ENCODE measurements at places on chromosomes 4 and X. TPM values are rescaled to one million over a fixed set of nuclear protein-coding genes. Genes with fewer than 3 reads are reported as not detected.

DNA sequence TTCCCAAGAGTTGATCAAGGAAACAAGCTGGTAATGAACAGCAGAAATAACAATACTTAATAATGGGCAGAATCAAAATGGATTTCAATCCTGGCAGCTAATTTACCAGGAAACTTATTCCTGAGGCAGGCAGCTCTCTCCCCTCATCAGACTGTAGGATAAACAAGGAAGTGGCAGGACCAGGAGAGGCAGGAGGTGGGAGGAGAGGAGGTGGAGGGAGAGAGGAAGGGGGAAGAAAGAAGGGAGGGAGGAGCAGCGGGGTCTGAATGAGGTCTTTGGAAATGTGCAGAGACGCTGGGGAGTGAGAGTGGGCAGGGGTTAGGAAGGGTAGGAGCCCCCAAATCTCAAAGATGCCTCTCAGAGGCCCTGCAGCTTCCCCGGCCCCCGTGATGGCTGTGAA is 231.5 kb downstream of the BCOR start:
- no peak for DNase-seq

DNA sequence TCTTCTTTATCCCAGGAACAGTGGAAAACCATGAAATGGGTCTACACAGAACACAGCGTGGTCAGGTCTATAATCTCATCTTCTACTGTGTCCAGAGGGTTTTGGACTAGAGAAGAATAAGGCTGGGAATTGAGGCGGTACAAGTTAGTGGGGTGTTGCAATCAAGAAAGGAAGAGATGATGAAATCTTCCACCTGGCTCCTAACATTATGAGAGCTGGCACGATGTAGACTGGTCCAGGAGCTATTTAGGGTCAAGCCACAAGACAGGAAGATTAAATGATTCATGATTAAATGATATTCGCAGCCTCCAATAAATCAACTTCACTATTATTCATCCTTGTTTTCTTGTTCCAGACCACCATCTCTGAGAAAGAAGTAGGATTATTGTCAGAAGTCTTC is 88.0 kb downstream of the ARSF start:
- DNase-seq: no peak

GRCh38 chr4:95869961-95870500 is 30.1 kb downstream of the PDHA2 start:
- DNase-seq: no peak

GRCh38 chrX:29852767-29853166 is 362.6 kb upstream of the MAGEB2 start:
- DNase-seq: no peak

The CTAG1B gene
- not detected for total RNA-seq

DNA sequence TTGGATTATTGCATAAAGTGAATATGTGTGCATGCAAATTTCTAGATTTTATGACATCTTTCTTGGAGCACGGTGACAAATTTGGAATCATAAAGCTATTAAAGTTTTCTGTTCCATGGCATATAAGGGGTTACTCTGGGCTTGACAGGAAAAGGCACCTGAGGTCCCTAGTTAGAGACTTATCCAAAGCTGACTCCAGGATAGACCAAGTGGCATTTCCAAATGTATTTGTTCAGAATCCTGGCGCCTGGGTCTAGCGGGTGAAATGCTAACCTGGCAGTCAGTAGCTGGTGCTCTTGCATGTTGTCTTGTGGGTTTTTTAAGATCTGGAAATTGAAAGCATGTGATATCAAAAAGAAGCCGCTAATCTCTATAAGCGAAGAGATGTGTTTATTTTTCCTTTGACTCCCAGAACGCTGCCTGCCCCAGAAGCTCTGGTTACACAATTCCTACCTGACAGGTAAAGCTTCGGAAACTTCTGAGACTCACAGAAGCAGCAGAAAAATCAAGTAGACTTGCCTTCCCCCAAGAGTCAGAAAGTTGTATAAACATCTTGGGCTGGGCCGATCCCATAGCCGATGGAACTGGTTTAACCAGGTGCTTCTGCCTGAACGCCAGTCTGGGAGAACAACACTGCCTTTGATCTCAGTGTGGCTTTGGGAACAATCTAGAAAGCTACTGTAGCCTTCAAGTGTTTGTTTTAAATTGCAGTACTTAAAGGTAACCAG is 12.9 kb upstream of the ZCCHC4 start:
- peak; percentile 57 for DNase-seq

The PABPC1L2B gene
- total RNA-seq: not detected

The MTCP1 gene
- total RNA-seq: 1.8 TPM

- no peak for DNase-seq
Observed at GRCh38 chr4:30330894-30331652, 389.1 kb upstream of the PCDH7 start.

The TTC29 gene
- total RNA-seq: not detected

DNA sequence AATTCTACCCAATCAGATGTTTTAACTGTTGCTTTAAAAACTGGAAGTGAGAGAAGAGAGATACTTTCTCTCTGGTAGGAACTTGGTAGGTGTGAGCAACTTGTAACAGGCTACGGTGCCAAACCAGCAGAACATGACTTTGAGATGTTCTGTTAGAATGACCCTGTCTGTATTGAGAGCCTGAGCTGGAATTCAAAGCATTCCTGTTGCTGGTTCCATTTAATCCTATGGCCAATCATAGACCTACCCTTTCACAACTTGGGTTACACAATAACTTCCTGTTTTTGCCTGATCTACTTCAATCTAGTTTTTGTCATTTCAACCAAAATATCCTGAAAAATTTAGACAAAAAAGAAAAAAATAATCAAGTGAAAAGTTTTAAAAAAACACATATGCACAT is 1.7 kb upstream of the PRRG1 start:
- DNase-seq: no peak

GRCh38 chr4:54550395-54551171 is 107.2 kb upstream of the KIT start:
- no peak for DNase-seq

DNA sequence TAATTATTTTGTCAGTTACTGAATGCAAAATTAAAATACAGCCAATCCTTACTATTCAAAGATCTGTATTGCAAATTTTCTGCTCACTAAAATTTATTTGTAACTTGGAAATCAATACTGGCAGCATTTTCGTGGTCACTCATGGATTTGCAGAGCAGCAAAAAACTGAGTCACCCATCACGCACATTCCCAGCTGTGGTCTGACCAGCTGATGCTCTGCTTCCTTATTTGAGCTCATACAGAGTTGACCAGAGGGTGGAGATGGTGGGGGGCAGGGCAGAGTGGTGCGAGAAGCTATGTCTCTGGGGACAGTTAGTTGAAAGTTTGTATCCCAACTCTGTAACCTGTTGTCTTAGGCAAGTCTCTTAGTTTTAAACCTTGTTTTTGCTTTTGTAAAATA is 214.8 kb downstream of the SPCS3 start:
- no peak for DNase-seq

The ARMCX1 gene
- 36.9 TPM for total RNA-seq

- no peak for DNase-seq
Observed at GRCh38 chr4:153000076-153000420, 63.9 kb downstream of the FHDC1 start.

DNA sequence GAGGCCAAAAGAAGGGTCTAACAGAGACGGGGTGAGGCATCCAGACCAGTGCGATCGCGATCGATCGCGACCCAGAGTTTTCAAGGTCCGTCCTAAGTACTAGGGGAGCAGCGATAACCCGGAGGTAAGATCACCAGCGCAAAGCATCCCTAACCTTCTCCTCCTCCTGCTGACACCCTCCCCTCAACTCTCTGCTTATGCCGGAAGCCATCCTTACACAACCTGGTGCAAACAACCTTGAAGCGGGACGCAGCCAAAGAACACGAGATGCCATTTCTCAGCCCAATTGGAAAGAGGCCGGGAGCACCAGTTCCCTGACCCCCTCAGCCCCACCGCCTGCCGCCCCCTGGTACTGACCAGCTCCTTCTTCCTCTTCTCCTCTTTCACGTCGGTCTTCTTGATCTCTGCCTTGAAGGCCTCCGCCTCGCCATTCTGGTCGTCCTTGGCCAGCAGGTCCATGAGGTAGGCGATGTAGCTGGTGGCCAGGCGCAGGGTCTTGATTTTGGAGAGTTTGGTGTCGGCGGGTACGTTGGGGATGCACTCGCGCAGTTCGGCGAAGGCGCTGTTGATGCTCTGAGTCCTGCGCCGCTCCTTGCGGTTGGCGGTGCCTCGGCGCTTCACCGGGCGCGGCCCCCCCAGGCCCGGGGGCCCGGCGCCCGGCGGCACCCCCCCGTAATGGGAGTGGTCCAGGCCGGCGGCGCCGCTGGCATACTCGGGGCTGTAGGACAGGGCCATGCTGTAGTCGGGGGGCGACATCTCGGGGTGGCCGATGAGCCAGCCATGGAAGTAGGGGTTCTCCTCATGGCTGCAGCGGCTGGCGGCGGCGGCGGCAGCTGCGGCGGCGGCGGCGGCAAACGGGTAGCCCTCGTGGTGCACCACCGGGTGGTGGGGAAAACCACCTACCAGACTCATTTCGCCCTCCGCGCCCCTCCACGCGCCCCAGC is 1.4 kb downstream of the HAND2 start:
- no peak for DNase-seq

- no peak for DNase-seq
Observed at GRCh38 chrX:132071254-132071653, 48.2 kb downstream of the STK26 start.

DNA sequence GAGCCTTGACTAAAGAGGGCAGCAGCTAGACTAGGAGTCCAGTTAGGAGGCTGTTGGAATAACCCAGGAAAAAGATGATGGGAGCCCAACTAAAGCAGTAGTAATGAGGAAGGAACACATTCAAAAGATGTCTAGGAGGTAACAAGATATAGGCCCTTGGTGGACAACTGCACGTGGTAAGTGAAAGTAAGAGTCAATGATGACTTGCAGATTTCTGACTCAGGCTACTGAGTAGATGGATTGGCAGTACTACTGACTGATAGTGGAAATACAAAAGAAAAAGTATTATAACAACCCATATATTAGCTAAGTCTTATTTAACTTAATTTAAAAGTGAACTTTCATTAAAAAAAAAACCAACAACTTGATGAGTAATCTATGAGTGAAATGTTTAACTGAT is 74.0 kb downstream of the PAK3 start:
- DNase-seq: no peak

GRCh38 chr4:63921561-63921960 is 487.7 kb downstream of the TECRL start:
- no peak for DNase-seq

DNA sequence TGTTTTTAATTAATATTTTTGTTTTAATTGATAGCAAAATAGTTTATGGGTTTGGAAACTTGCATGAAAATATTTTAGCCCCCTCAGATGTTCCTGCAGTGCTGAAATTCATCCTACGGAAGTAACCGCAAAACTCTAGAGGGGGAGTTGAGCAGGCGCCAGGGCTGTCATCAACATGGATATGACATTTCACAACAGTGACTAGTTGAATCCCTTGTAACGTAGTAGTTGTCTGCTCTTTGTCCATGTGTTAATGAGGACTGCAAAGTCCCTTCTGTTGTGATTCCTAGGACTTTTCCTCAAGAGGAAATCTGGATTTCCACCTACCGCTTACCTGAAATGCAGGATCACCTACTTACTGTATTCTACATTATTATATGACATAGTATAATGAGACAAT is 40.4 kb downstream of the MAP7D3 start:
- DNase-seq: no peak

DNA sequence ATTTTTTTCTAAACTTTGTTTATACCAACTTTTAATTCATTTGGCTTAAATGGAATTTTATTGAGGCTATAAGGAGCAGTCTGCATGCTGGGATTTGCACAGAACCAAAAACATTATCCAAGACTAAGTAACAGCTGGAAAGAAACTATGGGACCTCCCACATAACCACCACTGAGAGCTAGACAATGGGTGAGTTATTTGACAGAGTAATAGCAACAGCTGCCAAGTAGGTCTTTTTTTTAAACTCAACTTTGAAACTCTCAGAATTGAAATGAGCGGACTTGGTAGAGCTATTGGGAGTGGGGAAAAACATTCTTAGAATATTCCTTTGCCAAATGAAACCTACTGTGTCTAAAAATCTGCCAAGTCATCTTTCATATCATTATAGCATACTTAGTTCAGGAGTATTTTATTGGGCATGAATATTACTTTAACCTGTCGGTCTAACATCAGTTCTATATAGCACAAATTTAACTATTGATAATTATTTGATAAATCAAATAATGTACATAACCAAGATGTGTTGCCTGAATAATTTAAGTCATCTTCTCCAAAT is 1428.0 kb downstream of the PCDH7 start:
- no peak for DNase-seq

The TMEM128 gene
- 33.8 TPM for total RNA-seq

The HNRNPH2 gene
- total RNA-seq: 48.5 TPM

DNA sequence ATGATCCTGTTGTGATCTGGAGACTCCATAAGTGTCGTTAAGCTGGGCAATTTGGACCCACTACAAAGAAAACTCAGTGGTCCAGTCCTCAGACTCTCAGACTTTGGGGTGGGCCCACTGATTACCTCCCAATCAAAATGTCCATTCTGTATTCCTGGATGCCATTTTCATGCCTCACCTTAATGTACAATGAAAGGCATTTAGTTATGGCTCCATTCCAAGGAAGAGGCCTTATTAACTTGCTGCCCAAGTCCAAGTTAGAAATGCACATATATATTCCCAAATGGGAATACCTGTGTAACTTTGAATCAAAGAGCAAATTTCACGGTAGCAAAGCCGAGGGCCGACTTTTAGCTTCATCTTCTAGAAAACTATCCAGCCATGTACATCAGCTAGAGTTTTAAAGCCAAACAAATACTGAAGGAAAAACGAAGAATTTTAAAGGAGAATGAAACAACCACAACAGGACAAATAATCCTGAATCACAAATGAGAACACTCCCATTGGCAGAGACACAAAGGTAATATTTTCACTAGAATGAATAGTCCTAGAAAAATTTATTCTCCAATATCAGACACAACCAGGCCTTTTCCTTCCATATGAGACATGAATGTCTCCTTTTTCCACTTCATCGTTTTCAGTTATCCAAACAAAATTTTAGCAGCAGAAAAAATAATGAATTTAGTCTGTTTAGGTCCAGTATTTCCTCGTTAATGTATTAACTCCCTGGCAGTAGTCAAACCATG is 63.7 kb upstream of the HHIP start:
- no peak for DNase-seq

- DNase-seq: peak; percentile 16
Observed at GRCh38 chr4:1199556-1200331, 27.4 kb upstream of the SPON2 start.

DNA sequence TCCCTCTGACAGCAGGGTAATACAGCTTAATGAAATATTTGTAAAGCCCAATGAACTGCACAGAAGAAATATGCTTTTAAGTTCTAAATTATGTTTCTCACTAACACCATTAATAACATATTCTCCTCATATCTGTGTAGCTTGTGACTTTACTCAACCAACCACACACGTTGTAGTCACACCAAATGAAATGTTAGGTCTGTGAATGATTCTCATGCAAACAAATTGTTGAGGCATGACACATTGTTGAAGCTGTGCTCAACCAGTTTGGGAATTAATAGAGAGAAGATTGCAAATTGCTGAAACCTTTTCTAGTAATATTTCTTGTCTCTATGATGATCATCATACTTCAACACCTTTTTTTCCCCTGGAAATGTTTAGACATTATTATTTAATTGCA is 645.9 kb downstream of the PCDH7 start:
- no peak for DNase-seq

DNA sequence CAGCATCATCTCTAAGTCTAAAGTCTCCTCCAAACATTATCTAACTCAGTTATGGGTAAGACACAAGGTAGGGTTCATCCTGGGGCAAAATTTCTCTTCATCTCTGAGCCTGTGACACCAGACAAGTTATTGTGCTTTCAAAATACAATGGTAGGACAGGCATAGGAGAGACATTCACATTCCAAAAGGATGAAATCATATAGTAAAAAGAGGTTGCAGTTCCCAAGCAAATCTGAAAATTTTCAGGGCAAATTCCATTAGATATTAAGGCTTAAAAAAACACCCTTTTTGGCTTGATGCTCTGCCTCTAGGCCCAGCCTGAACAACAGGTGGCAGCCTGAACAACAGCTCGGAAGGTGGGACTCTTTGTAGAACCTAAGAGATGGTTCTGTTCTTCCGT is 448.3 kb upstream of the SLIT2 start:
- no peak for DNase-seq

Measured in breast epithelium (tissue), 4 donors.